ENCODE measurements at places on chromosomes 6 and 20.
A peak's percentile ranks its signal among the peaks of the same experiment; 100 is the strongest.

DNA sequence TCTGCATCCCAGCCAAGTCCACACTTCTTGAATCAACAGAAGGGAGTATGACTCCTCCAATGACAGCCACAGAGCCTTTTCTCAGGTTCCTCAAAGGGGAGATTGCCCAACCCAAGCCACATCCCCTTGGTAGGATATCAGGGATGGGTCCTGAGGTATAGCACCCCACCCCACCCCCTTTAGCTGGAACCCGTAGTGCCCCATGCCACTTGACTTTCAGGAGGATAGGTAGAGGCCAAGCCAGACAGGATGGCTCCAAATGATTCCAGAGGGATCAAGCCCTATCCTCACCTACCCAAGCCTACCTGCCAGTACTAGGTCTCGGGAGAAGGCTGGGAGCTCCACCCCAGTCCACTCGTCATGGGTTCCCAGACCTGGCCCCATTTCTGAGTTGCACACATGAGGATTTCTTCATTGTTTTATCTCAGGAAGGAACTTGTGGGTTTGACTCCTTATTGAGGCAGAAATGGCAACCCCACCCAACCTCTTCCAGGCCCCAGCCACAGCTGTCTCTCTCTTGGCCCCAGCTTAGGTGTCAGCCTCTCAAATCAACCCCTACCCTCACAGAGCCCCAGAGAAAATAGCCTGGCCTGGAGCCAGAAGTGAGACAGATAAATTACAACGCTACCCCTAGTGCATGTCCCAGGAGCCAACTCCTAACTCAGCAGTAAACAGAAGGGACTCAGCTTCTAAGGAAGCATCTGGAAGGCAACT is 3.6 kb downstream of the CCND3 start:
- no peak for DNase-seq

- no peak for DNase-seq
These were observed 9.2 kb downstream of the DUSP22 start for GRCh38 chr6:301526-301925.

DNA sequence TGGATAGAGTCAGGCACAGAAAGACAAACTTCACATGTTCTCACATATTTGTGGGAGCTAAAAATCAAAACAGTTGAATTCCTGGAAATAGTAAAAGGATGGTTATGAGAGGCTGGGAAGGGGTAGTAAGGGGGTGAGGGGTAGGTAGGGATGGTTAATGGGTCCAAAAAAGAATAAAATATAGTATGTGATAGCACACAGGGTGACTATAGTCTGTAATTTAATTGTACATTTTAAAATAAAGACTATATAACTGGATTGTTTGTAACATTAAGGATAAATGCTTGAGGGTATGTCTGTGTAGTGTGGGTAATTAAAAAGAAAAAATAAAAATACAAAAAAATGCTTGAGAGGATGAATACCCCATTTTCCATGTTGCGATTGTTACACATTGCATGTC is 9.9 kb downstream of the SRSF6 start:
- DNase-seq: no peak

- no peak for DNase-seq
These were observed 24.7 kb upstream of the LRFN2 start for GRCh38 chr6:40611912-40612311.

- no peak for DNase-seq
These were observed 118.3 kb downstream of the SLC23A2 start for GRCh38 chr20:4883051-4883450.

DNA sequence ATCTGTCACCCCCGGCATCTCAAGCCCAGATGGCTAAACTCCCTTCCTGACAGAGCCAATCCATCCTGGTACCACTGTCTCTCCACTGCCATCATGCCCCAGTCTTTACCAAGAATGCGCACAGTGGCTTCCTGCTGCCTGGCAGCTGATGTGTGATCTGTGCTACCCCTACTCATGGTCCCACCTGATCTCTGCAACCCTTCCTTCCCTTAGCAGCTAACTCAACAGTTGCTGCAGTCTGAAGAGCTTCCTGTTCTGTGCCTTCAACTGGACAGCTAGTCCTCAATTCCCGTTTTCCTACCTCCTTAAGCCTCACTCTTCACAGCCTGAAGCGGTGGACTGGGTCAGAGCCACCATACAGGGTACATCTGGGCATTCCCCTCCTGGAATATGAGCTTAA is 7.6 kb upstream of the FAM83C start:
- DNase-seq: no peak

DNA sequence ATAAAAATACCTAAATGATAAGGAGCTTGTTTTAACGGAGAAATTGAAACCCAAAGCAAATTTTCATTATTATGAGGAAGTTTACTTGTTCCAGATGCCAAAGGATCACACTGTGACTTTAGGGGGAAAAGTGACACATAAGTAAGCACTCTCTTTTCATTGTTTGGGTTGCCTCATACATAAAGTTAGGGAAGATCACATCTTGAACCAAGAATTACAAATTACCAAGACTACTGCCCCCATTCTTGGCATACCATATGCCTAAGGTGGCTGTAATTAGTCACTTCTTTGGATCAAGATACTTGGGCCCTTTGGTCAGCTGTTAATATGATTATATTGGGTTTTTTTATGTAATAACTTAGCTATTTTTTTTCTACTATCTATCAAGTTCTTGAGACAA is 269.0 kb downstream of the COL12A1 start:
- DNase-seq: no peak

DNA sequence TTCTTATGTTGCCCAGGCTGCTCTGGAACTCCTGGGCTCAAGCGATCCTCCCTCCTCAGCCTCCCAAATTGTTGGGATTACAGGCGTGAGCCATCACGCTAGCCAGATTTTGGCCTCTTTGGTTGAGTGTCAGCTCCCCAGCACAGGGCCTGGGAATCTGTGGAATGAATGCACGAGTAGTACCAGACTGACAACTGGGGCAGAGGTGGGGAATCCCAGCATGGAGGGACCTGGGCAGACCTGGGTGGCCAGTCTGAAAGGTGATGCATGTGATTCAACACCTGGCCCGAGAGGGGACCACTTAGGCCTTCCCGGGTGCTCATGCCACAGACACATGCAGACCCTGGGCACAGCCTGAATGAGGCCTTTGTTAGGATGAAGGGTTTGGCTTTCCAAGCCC is 19.0 kb upstream of the TFAP2C start:
- DNase-seq: no peak

GRCh38 chr20:48972816-48973215 is 51.3 kb downstream of the ARFGEF2 start:
- no peak for DNase-seq

DNA sequence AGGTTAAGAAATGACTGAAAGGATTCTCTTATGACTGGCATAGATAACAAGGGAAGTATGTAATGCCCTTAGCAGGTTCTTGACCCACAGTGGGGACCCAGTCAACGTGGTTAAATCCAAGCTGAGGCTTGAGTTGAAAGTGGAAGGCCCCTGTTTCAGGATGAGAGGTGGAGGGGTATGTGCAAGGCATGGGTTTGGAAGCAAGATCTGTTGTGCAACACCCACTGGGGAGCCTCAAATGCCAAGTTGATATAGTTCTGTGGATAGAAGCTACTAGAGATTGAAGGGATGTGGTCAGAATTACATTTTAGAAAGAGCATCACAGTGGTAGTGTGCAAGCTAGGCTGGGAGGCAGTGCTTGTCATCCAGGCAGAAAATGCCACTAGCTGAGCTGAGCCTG is 5.1 kb downstream of the PABPC1L start:
- no peak for DNase-seq

GRCh38 chr6:158621694-158622544 is 22.6 kb downstream of the DYNLT1 start:
- no peak for DNase-seq

GRCh38 chr20:57405236-57406016 is 14.2 kb downstream of the RBM38 start:
- DNase-seq: no peak

DNA sequence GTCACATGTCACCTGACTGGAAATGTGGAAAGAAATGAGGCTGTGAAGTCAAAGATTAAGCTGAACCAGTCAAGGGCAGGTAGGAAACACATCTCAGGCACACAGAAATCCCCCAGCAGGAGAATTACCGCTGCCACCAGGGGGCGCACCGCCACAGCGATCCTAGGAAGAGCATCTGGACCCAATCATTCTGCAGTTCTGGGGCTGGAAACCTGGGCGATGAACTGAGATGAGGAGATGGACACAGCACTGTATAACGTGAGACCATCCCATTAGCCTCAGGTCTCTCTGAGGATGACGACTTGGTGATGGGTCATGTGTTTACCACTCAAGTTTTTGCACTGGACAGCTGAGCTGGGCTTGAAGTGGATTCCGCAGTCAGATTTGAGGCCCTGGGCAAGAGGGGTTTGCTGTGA is 6.5 kb upstream of the SLC24A3 start:
- peak; percentile 82 for DNase-seq

DNA sequence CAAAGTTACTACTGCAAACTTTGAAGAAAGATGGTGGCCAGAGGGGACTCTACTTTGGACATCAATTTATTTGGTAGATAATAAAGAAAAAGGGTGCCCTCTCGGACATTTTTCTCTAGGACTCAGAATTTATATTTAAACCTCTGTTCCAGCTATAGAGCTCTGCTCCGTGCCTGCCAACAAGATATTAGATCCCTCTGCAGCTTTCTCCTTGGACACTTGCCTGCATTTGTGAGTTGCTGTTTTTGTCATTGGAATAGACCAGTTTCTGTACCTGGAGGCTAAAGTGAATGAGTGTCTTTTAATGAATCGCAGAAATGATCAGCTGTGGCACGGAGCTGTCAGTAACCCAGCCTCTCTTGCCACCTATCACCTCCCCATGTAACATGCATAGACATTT is 253.5 kb downstream of the NRN1 start:
- DNase-seq: no peak

- no peak for DNase-seq
These were observed 44.0 kb downstream of the SMPDL3A start for GRCh38 chr6:122833021-122833491.

DNA sequence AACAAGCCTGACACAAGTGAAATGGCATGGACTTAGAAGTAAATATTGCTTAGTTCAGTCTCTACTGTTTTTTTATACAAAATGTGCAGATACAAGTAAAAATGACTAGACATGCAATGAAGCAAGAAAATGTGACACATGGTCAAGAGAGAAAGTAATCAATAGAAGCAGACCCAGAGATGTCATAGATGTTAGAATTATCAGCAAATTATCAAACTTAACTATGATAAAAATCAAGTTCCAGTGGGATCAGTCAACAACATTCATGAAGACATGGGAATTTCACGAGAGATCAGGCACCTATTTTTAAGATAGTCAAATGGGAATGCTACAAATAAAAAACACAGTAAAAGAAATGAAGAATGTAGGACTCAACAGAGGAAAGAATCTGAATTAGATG is 267.0 kb downstream of the SLC35F1 start:
- DNase-seq: no peak
